ENCODE measurements at places on chromosomes 7 and 10.

DNA sequence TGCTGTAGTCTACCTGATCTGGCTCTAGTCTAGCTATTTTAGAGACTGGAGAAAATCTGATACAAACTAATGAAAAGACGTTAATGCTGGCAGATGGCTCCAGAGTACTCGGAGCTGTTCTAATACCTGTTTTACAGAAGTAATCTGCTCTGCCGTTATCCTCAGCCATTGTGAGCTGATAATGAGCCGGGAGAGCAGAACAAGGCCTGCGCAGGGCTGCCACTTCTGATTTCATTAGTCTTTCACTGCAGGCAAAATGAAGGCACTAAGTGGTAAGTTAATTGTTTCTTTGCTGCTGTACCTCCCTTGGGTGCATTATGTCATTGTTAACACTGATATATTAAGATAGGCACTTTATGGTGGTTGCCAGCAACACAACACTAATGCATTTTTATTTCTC lies 456.4 kb upstream of the PFKP start:
- no peak for DNase-seq

DNA sequence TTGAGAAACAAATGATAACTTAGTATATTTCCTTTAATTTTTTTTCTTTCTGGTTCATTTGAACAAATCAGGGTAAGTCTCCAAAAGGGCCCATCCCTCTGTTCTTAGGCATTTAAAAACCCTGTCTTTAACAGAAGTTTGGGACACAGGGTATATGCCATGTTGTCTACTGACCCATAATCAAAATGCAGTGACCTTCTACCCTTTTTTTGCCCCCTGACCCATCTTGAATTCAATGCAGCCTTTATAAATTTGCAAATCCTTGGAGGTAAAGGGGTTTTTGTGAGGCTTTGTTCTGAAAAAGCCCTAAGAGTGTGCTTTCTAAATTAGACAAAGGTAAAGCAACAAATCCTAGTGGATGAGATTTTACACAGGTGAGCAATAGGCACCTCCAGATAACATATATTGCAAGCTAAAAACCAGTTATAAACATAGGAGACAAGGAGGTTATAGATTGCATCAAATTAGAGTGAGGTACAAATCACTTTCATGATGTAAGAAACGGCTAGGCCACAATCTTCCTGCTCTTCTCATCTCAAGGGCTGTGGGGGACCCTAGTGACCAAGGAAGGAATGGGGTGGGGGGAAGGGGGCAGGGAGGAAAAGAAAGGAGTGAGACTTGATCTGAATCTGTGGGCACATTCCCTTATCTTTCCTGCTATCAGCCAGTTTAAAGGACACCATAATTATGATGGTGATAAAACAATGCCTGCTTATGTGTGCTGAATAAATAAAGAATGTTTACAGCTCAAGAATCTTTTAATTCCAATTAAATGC lies 2.7 kb downstream of the SKIDA1 start:
- DNase-seq = no peak

DNA sequence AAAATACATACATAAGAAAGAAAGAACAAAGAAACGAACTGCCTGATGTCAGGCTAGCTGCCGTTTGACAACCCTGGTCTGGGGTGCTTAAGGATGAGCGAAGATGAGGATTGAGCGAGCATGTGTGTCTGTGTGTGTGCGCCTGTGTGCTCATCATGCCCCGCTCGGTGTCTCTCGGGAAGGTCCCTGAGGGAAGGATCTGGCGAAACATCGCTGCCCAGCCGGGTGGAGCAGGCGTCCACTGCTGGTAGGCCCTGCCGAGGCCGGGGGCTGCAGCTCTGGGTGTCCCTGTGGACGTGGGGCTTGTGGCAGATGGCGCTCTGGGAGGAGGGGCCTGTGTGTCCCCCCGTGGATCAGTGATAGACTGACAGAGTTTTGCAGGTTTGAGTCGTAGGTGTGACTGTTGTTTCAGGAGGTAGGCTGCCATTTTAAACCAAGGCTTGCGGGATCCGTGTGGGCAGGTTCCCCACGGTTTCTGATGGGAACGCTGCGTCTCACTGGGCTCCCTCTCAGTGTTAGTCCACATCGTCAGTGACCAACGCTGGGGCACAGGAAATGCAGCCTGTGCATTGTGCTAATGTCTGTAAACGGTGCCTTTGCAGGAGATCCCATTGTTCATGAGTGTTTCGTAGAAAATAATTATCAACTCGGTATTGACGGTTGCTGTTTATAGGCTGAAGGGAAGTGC lies 5.9 kb upstream of the SUN1 start:
- DNase-seq = no peak

DNA sequence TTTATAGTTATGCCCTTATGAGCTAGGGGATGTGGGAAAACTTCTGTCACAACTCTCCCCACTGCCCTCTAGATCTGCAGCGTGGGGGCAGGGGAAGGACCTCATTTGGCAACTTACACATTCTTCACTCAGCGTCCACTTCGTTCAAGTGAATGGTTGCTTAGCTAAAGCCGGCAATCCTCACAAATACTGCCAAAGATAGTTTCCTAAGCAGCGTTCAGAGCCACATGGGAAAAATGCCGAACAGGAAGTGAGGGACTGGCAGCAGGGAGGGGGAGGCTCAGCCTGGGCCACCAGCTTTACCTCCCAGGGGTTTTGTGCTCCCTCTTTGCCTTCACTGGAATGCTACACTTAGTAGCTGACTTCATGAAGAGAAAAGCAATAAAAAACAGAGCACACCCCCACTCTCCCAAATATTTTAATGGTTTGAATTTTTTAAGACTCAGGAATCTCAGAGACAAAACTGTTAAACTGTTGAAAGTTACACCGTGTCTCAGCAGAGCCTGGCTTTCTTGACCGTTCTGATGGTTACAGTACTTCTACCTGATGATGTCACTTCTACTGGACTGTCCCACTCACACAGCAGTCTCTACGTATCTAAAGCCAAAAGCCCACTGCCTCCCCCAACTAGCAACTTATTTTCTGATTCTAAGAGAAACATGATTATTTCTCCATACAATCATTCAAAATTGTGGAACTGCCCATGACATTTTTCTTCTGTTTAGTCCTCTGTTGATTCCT lies 10.4 kb downstream of the GRM3 start:
- no peak for DNase-seq

GRCh38 chr10:114221235-114221634 lies 17.8 kb upstream of the VWA2 start:
- DNase-seq = no peak

- no peak for DNase-seq
Measured at GRCh38 chr10:75444781-75445386, 13.5 kb downstream of the LRMDA start.

- DNase-seq = no peak
Measured at GRCh38 chr7:1106063-1106792, 18.3 kb downstream of the GPER1 start.

- DNase-seq = no peak
Measured at GRCh38 chr7:44153948-44154335, 12.8 kb upstream of the MYL7 start.

- DNase-seq = no peak
Measured at GRCh38 chr7:75712517-75713361, 26.0 kb downstream of the HIP1 start.

DNA sequence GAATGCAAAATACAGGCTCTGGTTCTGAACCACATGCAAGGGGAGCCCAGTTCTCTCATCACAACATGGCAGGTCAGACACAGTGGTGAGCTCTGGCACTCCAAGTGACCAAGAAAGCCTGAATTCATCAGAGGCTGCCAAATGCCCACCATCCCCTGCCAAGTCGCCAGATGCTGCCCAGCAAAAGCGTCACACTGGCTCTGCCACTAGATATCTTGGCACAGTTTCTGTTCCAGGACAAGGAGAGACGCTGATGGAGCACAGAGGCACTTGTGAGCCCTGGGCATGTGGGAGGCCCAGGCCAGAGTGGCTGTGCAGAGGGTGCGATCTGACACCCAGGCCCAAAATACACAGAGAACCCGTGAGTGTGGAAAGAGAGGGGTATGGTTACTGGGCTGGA lies 57.8 kb downstream of the GAD2 start:
- no peak for DNase-seq

GRCh38 chr10:44967616-44968015 lies 8.0 kb downstream of the RASSF4 start:
- DNase-seq = no peak

GRCh38 chr7:77320137-77320536 lies 96.0 kb downstream of the GSAP start:
- no peak for DNase-seq

DNA sequence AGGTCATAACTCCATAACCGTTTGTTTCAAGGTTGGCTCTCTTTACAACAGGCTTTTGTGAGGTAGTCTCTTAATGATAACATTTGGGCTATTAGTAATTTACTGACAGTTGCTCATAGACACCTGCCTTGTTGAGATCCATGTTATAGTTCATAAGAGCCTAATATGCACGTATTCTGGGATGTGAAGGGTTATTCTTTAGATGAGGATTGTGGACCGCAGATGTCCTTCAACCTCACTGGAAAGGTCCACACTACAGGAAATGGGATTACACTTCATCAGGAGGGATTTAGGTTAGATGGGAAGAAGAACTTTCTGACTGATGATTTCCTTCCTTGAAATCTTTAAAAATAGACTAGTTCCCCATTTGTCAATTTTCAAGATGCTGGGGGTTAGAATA lies 62.8 kb downstream of the SAMD9 start:
- DNase-seq = no peak

- DNase-seq = no peak
Measured at GRCh38 chr7:157668221-157668883, 331.5 kb downstream of the DNAJB6 start.

GRCh38 chr7:158014976-158015375 lies 572.6 kb downstream of the PTPRN2 start:
- DNase-seq = no peak

GRCh38 chr10:73584737-73585136 lies 6.4 kb downstream of the USP54 start:
- DNase-seq = no peak

All from NCI-H1048 (cell line).